Stimulated activated CD8-positive, alpha-beta memory T cell treated with anti-CD3 and anti-CD28 coated beads, Interleukin-15, amount 100 ng/mL, for 1 hour (primary cell): ENCODE measurements at places on chromosomes 11 and 22.

DNA sequence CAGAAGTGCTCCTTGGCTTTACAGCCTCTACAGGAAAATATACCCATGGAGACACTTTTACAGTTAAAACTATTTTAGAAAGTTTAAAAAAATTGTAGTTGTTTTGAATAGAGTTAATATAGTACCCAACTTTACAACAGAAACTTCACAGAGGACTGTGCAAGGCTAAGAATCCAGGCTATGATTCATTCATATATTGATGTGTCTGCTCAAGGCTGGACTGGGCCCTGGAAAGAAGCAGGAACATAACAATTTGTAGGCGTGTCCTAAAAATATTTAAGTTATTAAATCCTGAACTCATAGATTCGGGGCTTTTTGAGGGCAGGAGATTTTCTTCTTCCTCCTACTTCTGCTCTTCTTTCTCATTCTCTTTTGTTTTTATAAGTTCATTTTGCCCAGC lies 291.5 kb upstream of the CCDC179 start:
- DNase-seq, result no peak

DNA sequence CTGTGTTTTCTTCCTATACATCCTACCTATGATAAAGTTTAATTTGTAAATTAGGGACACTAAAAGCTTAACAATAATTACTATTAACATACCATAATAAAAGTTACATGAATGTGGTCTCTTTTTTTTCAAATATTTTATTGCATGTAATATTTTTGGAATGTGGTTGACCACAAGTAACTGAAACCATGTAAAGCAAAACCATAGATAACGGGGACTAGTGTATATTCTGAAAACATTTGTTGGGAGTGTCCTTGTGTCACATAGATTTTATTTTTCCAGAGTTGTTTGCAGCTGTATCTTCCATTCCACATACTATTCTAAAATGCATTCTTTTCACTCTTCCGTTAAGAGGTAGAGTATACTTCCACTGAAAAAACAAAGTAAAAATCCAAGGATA lies 200.4 kb downstream of the KIF18A start:
- DNase-seq, result no peak

DNA sequence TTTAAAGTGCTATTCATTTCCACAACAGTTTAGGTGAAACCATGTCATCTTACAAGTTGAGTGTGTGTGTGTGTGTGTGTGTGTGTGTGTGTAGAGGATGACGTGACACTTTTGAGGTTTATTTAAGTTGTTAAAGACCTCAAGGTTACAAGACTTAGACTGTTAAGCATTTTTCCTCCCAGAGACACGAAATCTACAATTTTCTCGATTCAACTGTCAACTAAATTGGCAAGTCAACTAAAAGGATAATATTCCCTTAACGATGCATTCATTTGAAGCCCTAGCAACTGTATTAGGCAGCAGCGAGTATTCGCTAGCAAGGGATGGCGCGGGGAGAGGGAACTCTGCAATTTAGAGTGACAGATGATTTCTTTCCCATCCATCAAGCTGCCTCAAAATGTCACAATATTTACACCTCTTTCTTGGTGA lies 17.6 kb upstream of the BDNF start:
- no peak for DNase-seq

DNA sequence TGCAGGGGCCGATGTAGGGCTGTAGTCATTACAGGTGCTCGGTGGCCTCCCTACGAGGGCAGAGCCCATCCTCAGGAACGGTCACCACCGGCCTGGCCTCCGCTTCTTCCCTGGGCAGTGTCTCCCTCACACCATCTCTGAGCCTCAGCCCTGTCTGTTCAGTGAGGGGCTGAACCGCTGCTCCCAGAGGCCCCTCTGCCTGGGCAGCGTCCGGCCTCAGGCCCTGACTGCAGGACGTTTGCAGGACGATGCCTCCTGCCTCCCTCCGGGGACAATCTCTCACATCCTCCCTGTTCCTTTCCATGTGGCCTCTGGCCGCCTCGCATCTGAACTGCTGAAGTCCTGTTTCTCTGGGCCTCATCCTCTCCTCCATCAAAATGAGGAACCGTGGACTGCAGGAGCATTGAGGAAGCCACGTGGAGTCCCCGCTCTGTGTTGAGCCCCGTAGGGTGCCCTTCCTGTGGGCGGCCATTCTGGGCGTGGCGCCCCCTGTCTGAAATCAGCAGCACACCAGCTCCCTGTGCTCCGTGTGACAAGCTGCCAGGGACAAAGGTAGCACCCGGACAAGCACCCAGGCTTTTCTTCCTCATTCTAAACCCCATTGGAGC lies 933.5 kb downstream of the BRD1 start:
- DNase-seq, result no peak

GRCh38 chr22:29201782-29202181 lies 3.9 kb upstream of the EMID1 start:
- DNase-seq, result no peak

DNA sequence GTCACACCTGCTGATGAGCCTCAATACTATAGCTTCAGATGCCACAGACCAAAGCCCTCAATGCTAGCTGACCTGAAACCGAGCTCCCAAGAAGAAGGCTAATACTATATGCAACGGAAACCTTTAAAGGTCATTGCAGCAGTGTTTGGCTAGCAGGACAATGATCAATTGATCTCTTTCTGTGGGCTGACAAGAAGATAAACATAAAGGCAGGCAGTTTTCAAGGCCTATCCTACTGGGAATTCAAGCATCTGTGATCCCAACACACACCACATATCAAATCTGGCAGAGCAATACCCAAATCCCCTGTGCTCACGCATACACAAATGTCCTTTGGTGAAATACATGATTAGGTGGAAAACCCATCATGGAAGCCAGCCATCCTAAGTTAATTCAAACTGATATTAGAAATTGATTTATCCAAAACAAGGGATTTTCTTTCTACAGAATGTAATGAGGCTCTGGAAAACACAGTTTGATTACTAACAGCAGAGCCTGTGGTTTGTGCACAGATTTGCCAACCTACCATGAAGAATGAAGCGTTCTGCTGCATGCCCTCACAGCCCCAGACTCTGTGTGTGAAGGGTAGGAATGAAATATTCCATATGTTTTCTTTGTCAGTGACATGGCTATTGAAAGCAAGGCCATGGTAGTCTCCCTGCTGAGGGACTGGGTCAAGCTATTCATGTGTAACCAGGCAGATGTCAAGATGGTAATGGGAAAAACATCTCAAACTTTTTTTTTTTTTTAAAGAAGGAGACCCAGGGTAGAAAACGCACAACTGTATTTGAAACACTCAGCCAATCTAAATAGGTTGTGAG lies 12.2 kb downstream of the LGR4 start:
- DNase-seq, result no peak
